ENCODE measurements at places on chromosomes 16 and 17. TPM values are rescaled to one million over a fixed set of nuclear protein-coding genes. Genes with fewer than 3 reads are reported as not detected.
A peak's percentile ranks its signal among the peaks of the same experiment; 100 is the strongest.

- DNase-seq: peak; percentile 65
Observed at GRCh38 chr17:61088556-61088955, 311.1 kb upstream of the TBX2 start.

DNA sequence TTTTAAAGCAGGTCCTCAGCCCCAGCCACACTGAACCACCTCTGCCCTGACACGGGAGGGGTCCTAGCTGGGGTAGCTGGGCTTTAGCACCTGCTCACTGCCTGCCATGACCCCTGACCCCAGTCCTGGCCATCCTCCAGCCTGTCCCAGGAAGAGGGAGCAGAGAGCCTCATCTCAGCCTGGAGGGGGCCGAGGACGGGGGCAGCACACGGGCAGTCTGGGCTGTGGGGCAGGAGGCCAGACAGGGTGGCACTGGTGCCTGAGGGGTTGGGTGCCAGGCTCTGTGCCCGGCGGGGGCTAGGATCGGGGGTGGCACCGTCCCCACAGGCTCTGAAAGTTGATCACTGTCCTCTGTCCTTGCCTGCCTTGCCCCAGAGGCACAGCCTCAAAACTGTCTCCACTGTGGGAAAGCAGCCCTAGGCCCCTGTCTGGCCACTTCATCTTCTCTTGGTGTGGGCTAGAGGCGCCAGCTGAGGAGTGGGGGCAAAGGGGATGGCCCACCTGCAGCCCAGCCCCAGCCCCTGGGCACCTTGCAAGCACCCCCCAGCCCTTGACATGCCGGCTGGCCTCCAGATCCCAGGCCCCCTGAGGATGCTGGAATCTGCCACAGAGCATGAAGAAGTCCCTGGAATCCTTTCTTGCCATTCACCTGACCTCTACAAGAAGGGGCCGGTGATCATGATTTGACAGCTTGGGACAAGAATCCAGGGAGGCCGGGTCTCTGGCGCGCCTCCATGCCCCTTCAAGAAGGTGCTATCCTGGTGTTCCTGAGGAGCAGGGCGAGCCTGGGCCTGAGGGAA, 15.7 kb downstream of the ENDOV start:
- no peak for DNase-seq

GRCh38 chr16:88593489-88593888, 23.3 kb downstream of the ZC3H18 start:
- no peak for DNase-seq

DNA sequence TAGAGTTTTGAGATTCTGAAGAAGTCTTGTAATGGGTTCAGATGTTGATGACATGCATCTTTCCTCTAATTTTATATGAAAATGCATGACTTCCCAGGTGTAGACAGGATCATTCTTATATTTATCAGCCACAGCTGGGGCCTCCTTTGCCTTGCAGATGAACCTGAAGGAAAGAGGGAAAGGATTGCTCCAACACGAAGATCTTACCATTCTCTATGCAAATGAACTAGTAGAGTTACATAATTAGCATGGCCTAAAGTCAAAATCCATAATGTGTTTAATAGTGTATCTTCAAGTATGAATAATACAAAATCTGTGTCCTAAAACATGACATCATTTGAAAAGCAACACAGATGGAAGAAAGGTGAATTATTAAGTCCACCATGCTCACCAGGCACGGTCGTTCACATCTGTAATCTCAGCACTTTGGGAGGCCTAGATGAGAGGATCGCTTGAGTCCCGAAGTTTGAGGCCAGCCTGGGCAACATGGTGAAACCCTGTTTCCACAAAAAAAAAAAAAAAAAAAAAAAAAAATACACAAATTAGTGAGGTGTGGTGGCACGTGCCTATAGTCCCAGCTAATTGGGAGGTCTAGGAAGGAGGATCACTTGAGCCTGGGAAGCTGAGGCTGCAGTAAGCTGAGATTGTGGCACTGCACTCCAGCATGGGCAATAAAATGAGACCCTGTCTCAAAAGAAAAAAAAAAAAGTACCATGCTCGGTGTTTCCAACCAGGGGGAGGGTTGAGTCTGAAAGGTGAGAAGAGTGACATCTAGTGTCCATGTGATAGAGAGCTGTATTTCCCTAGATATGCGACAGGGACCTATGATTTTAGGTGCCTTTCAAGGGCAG, 6.3 kb downstream of the VWA3A start:
- peak; percentile 64 for DNase-seq

The PRSS33 gene
- not detected for total RNA-seq

The SLC26A11 gene
- total RNA-seq: 7.6 TPM

Measured in M059J (cell line).